Omental fat pad (tissue), 4 donors: ENCODE measurements at places on chromosomes 1 and 21. TPM values are rescaled to one million over a fixed set of nuclear protein-coding genes. Genes with fewer than 3 reads are reported as not detected.

The CHODL gene
- 0.48 TPM for total RNA-seq

- no peak for DNase-seq
Measured at GRCh38 chr21:34743831-34744230, 75.0 kb downstream of the CLIC6 start.

DNA sequence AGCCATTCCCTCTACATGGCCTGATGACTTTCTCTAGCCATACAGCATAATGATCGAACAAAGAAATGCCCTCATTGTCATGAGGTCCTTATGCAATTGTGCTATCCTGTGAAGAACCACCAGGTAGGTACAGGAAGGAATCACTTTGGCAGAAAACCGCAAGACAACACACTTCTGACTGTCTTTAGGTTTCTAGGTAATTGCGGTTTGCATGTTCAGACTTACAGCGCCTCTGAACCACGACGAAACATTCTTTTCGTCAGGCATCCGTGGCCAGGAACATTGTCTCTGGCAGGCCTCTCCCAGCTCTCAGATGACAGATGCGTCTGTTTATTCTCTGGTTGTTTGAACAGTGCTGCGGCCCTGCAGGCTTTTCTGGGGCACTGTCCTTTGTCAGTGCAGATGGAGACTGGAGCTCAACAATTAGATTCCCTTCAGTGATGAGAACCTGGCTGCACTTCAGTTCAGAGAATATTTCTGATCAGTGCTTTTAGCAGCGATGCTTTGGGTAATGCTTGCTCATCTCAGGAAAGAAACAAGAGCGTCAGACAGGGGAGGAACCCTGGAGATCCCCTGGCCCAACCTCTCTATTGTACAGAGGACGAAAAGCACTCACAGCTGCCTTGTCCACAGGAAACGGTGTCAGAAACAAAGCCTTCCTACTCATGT is 63.4 kb downstream of the B3GALT5 start:
- no peak for DNase-seq

GRCh38 chr1:63691701-63692425 is 82.0 kb upstream of the ROR1 start:
- DNase-seq = no peak

DNA sequence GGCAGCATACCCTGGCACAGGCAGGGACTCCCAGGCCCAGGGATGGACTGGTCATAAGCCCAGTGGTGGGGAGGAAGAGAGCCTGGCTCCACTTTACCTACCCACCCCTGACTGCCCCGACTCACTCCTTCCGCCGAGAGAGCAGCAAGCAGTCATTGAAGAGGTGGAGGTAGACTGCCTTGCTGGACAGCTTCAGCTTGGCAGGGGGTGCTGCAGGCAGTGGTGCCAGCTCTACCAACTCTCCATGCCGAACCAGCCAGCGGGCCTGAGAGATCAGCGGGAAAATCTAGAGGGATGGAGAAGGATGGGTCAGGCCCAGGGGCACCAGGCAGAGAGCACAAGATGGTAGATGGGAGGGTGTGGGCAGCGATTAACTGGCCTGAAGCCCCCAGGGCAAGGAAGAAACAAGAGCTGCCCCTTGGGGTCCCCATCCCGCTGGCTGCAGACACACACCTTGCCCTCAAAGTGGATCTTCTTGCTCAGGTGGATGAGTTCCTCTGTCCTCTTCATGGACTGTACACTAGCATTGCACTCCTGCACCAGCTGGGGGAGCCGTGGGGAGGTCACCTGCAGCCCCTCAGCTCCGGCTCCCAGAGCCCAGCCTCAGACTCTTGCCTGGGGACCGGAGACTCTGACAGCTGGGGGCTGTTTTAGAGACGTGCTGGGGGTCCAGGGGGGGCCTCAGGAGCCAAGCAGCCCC is 7.7 kb downstream of the ARHGEF19 start:
- no peak for DNase-seq

DNA sequence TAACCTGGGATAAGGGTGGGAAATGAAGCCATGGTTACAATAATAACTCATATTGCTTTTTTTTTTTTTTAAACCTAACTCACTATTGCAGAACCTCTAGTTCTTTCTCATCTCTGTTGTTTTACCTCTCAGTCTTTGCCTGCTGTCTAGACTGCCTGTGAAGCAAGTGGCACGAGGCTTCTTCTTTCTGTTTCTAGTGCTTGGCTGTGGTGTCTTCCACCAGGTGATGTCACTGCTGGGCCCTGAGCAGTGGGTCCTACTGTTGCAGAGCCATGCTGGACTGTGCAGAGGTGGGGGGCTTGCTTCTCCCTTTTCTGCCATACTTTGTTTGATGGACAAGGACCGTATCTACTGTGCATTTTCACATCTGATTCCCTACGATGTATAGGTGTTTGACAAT is 51.7 kb downstream of the ZNF326 start:
- DNase-seq = no peak

GRCh38 chr1:213572912-213573647 is 414.7 kb upstream of the PROX1 start:
- DNase-seq = no peak

GRCh38 chr1:227351443-227351842 is 33.2 kb upstream of the CDC42BPA start:
- DNase-seq = no peak

The HRNR gene
- not detected for total RNA-seq

GRCh38 chr1:119968601-119969000 is 72.3 kb upstream of the ADAM30 start:
- no peak for DNase-seq

DNA sequence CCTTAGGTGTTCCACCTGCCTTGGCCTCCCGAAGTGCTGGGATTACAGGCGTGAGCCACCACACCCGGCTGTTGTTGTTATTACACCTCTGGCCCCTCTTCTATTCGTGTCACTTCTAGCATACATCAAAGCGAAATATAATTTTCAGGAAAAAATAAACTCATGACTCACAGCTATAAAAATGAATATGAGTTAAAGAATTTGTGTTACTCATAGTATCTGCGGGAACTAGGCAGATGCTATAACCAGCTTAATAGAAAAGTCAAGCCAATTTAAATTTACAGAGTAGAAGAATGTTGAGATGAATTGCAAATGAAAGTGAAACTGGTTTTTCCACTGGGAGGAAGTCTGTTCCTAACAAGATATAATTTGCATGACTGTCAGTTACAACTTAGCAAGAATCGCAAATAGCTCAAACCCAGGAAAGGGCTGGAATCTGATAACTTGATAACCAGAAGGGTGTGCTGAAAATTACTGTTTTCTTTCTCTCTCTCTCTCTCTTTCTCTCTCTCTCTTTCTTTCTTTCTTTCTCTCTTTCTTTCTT is 11.2 kb downstream of the OR2W3 start:
- DNase-seq = no peak

DNA sequence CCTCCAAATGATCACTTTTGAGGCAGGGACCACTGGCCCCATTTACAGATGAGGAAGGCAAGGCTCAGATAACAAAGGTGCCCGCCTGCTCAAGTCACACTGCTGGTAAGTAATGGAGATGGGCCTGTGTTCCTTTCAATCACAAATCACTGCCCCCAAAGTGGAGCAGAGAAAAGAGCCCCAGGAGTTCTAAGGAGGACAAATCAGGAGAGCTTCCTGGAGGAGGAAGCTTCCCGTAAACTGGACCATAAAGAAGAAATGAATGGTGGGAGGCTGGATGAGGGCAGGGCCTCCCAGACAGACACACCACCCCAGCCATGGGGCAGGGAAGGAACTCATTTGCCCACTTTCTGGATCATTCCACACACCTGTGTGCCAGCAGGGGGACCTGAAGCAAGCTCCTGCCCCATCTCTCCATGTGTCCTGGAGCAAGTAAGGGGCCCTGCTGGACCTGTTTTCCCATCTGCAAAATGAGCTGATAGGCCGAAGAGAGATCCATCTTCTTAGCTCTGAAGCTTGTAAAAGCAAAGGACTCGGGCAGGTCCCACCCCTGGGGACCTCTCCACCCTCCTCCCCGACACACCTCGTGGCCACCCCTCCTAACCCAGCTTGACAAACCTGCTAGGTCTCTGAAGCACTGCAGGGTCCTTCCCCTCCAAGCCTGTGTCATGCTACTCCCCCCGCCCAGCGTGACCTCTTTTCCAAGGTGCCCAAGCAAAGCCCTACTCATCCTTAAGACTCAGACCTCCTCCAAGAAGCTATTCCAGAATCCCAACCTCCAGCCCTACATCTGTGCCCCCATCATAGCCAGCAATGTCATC is 5.5 kb downstream of the LAPTM5 start:
- no peak for DNase-seq

DNA sequence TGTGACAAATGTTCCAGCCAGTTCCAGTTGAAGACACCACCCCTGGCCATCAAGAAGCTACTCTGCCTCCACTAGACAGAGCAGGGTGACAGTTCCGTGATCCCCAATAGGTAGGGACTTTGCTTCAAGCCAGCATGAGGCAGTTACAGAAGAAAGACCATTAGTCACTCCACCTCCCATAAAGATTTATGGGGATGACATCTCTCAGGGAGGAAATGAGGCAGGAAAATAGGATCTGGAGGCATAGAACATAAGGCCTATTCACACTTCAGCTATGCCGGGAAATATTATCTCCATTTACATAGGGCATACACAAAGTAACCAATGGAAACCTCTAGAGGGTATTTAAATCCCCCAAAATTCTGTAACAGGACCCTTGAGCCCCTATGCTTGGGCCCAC is 3.5 kb upstream of the GBP7 start:
- DNase-seq = no peak

DNA sequence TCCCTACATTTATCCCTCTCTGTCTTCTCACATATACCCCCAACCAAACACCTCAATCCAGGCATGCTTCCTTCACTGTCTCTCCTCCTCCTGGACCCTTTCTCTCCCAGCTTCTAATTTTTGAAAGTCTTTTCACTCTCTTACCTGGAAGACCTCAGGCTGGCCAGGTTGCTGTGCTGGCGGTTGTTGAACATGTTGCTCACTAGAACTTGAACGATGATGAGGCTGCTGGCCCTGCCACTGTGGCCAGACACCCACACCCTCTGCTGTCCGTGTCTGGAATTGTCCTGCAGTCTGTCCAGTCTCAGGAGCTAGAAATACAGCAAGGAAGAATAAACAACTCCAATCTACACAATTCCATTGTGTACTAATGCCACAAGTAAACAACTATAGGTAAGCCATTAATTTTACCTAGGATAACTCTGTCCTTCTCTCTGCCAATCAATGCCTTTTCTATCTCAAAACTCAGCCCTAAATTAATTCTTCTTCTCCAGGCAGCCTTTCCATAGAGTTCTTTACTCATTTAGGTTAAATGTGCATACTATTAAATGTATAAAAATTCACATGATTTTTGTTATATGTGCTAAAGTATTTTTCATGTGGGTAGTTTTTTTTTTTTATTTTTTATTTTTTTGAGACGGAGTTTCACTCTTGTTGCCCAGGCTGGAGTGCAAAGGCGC is 5.1 kb upstream of the CTSK start:
- no peak for DNase-seq

The TSPEAR gene
- total RNA-seq = not detected

GRCh38 chr1:54927472-54928240 is 40.7 kb upstream of the DHCR24 start:
- no peak for DNase-seq

- DNase-seq = no peak
Measured at GRCh38 chr1:72105201-72105600, 177.1 kb downstream of the NEGR1 start.

DNA sequence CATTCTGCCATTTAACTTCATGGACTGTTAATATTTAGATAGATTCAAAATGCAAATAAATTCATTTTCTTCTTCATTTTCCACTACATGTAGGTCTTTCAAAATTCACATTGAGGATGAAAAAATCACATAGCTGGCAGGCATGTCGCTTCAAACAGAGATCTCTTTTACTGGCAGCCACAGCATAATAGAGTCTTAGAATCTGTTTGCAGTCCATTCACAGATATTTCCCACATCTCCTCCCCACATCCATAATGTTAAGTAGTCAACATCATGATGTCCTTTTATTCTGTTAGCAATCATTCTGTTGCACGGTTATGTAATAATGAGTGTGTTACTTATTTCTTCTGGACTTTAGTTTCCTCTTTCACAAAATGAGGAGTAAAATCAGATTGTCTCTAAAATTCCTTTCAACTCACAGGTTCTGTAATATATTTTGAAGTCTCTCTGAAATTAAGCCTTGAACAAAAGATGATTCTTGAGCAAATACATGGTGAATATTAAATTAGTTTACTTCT is 257.5 kb upstream of the SNX7 start:
- DNase-seq = no peak

The DOP1B gene
- 13.2 TPM for total RNA-seq

- DNase-seq = no peak
Measured at GRCh38 chr1:164562947-164563520, 4.0 kb downstream of the PBX1 start.

GRCh38 chr1:65470766-65471165 is 50.3 kb downstream of the LEPR start:
- no peak for DNase-seq

DNA sequence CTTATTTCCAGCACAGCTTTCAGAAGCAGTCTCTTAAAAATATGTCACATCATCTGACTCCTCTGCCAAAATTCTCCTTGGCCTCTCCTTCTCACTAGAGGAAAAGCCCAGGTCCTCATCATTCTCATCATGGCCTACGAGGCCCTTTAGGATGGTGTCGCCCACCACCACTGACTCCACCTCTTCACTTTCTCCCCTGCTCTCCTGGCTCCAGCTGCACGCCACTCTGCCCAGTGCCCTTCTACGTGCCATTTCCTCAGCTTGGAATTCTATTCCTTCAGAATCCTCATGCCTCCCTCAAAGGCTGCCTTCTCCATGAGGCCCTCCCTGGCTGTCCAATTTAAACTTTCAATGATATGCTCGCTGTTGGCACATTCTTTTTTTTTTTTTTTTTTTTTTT is 25.3 kb upstream of the BTG2 start:
- DNase-seq = no peak

- no peak for DNase-seq
Measured at GRCh38 chr1:67460676-67461500, 30.7 kb upstream of the SERBP1 start.

DNA sequence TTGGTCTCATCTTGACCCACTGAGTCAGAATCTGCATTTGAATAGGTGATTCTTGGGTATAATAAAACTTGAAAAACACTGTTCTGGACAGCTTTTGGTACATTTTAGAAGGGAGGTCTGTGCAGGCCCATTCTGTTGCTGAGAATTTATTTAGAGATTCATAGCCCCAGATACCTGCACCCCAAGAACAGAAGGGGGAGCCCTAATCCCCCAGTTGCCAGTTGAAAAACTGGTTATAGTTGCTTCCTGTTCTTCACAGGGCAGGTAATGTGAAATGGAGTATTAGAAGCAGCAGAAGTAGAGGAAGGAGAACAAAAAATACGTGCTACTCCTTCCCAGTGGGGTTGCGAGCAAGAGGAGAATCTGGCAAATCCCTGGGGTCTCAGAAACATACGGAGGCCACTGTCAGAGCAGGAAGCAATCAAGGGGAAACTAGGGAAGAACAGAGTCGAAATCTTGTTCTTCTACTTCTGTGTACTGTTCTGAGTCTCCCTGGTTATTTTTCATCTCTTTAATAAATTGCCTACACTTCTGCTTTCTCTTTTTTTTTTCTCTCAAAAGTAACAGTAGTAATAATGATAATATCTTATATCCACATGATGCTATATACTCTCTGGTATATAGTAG is 4.6 kb upstream of the CLCA2 start:
- no peak for DNase-seq
